Substantia nigra (tissue), 51 donors: ENCODE measurements at places on chromosomes 11 and 22.

- DNase-seq = no peak
Observed at GRCh38 chr11:71572811-71573210, 7.4 kb downstream of the KRTAP5-10 start.

- DNase-seq = no peak
Observed at GRCh38 chr11:131350872-131351271, 19.5 kb upstream of the NTM start.

GRCh38 chr22:46652847-46653331 is 32.7 kb downstream of the GRAMD4 start:
- DNase-seq = no peak

DNA sequence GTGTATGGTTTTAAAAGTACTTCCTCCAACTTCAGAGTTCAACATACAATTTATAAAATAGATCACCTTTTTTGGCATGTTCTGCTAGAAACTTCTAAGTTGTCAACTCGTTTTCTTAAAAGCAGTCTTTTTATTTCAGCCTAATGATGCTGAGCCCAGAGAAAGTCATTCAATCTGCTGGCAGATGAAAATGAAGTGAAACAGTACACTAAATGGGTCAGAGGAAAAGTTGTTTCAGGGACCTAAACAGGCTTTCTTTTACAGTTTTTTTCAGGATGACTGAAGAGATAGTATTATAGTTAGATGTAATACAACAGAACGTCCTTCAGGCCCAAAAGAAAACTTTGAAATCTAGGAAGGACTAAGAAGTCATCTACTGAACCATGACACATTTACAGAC is 842.7 kb upstream of the CCDC90B start:
- no peak for DNase-seq

DNA sequence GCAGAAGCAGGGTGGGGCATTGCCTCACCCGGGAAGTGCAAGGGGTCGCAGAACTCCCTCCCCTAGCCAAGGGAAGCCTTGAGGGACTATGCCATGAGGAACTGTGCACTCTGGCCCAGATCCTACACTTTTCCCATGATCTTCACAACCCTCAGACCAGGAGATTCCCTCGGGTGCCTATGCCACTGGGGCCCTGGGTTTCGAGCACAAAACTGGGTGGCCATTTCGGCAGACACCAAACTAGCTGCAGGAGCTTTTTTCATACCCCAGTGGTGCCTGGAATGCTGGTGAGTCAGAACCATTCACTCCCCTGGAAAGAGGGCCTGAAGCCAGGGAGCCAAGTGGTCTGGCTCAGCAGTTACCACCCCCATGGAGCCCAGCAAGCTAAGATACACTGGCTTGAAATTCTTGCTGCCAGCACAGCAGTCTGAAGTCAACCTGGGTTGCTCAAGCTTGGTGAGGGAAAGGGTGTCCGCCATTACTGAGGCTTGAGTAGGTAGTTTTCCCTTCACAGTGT is 573.7 kb upstream of the ANO3 start:
- no peak for DNase-seq

DNA sequence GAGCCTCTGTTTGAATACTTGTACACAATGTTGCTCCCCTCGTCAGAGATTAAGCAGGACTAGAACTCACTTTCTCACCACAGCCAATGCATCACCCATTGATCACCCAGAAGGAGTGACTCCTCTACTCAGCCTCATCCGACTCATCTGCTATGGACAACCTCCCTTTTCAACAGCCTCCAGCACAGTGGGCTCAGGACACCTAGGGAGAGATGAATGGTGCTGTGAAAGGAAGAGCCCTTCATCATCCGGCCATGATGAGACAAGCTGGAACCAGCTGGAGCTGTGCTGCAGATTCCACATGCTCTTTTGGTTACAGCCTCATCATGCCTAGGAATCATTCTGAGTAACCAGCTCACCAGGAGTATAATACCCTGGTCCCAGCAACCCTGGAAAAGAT is 15.5 kb downstream of the C11orf91 start:
- DNase-seq = no peak

DNA sequence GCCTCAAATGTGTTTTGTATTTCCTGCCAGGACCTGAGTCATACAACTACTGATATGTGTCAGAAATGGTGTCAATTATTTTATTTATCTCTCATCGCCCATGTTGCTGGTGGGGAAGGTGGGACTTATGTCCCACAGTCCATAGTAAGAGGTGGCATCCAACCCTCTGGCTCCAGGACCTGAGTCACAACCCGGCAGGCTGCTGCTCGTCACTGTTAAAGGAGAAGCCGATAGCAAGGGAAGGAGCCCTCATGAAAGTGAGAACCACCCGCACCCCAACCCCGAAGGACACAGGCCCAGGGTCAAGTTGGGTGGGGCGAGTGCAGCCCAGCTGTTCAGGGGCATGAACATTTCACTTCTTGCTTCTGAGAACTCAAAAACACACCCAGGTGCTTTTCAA is 33.1 kb upstream of the TP53I11 start:
- DNase-seq = no peak

- no peak for DNase-seq
Observed at GRCh38 chr11:112620621-112621394, 340.4 kb upstream of the NCAM1 start.

- peak; percentile 18 for DNase-seq
Observed at GRCh38 chr22:42171946-42172719, 41.5 kb upstream of the CYP2D6 start.

DNA sequence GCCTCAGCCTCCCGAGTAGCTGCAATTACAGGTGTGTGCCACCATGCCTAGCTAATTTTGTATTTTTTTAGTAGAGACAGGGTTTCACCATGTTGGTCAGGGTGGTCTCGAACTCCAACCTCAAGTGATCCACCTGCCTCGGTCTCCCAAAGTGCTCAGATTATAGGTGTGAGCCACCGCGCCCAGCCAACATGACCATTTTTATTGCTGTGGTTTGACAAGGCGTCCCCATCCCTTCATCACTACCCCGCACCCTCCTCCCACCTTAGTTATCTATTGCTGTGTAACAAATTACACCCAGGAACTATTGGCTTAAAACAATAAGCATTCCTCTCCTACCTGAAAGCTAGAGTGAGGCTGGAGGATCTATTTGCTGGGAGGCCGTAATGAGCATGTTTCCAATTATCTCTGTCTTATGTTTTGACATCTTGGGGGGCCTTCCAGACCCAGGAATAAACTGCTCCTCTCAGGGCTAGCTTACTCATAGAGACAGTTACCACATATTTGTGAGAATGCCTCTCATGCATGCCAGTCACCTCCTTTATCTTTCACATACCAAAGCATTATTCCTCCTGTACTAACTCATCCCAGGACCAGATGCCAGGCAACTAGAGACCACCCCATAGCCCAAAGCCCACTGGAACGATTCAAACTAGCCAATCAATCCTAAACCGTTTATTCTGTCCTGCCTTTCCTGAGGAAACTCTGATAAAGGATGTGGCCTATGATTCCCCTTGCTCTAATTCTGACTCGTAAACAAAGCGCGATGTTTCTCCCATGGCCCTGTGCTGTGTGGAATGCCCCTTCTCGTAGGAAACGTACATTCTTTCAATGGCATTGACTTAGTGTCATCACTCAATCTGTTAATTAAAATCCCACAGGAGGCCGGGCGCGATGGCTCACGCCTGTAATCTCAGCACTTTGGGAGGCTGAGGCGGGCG is 19.4 kb downstream of the SNU13 start:
- no peak for DNase-seq

DNA sequence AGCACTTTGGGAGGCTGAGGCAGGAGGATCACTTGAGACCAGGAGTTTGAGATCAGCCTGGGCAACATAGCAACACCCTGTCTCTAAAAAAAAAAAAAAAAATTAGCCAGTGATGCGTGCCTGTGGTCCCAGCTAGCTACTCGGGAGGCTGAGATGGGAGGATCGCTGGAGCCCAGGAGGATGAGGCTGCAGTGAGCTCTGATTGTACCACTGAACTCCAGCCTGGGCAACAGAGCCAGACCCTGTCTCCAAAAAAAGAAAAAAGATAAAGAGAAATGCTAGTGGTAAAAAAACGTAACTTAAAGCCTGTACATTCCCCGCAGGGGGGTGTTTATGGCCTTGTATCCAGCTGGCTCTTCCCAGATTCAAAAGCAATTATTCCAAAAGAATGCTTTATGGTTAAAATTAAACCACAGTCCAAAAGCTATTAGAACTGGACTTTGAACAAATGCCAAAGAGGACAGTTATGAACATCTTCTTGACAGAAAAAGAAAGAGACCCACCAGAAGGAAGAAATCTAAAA is 16.4 kb upstream of the SNX32 start:
- DNase-seq = no peak

DNA sequence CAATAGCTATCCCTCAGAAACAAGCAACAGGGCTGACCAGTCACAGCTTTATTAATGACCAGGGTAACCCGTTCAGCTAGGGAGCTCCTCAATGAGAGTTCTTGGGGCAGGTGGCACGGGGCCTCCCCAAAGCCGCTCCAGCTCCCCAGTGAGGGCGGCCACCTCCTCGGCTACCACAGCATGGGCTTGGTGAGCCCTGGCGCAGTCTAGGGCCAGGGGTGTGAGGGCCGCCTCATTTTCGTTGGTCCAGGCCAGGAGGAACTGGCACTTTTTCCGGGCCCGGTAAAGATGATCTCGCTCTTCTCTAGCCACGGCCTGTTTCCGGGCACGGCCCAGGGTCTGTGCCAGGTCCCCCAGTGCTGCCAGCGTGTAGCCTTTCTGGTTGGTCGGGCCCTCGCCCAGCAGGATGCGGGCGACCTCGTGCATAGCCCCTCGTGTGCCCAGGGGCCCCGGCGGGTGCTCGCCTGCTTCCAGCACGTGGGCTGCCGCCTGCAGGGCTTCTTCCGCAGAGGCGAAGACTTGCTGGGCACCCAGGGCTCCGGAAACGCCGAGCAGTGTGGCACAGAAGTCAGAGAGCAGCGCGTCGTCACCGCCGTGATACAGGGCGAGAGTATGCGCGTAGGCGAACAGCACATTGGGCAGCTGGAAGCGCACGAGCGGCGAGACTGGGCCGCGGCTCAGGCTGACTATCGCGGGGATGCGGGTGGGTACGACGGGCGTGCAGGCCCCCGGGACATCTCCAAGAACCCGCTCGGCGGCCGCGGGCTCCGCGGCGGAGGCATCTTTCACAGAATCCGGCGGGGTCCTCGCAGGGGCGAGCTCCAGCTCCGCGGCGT is 913 bp downstream of the ZNHIT2 start:
- no peak for DNase-seq

GRCh38 chr11:61922539-61922938 is 5.2 kb upstream of the RAB3IL1 start:
- no peak for DNase-seq

DNA sequence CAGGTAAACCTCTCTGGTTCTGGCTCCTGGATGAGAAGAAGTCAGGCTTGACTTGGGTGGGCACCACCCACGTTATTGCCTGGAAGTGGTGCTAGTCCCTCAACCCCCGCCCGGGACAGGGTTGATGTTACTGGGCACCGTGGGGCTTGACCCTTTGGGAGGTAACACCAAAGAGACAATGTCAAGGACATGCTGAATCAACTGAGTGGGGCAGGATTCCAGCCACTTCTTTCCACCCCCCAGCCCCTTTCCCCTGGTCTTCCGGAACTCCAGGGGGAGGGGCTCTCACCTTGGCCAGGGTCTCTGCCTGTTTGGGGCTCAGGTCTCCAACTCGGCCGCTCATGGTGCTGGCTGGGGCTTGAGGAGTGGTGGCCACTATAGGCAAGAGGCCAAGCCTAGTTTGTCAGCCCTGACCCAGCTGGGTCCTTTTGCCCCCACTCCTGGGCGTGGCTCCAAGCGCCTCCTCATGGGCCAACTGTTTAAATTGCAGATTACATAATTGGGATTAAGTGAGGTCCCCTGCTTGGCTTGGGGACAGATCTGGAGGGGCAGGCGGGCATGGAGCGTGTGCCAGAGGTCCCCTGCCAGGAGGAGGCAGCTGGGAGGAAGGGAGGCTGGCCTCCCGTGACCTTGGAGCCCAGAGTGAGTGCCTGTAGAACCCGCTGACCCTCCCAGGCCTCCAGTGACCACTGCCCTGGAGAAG is at the start of gene SEC14L3:
SEC14L3 (minus strand) TSS at position 402 of the 703 bp plus-strand sequence; CDS start at position 343, 59 bp downstream.
- no peak for DNase-seq

DNA sequence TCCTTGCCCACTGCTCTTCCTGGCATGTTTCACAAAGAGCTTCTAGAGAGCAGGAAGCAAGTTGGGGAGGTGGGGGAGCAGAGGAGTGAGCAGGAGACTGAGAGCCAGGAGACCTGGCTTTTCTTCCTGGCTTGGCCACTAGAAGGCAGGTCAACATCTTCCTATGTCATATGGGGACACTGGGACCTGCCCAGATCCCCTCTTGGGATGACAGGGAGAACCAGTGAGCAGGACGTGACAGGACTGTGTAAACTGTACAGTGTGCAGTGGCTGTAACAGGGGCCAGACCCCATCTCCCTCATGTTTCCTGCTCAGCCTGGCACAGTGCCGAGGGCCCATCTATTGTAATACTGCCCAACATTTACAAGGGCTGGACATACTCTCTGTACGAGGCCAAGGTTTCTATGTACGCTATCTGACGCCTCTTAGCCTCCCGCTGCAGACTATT is 29.4 kb downstream of the GDPD5 start:
- DNase-seq = no peak

GRCh38 chr11:36945384-36945783 is 347.3 kb upstream of the RAG2 start:
- DNase-seq = no peak

DNA sequence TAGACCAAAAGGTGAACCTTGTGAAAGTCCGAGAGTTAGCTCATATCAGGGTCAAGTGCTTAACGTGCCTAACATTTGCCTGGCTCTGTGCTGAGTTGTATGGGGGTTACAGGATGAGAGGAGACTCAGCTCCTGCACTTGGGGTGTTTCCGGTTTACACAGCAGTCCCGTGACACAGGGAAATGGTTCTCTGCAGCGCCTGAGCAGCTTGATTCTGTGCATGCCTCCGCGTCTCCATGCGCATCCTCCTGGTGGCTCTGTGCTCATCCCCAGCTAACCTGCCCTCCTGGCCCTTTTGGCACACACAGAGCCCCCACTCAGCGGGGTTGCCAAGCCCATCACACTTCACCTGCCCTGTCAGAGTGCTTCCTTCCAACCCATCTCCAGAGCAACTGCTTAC is 238.3 kb upstream of the TBCEL start:
- DNase-seq = no peak

- DNase-seq = no peak
Observed at GRCh38 chr11:76658651-76659650, 11.6 kb downstream of the LRRC32 start.
